GDM1 (cell line): ENCODE measurements at places on chromosomes 2 and 18.

- DNase-seq, result peak; percentile 63
Observed at GRCh38 chr2:102020596-102021170, 28.9 kb downstream of the IL1R2 start.

- peak; percentile 38 for DNase-seq
Observed at GRCh38 chr18:76349067-76349715, 145.9 kb downstream of the ZNF516 start.

DNA sequence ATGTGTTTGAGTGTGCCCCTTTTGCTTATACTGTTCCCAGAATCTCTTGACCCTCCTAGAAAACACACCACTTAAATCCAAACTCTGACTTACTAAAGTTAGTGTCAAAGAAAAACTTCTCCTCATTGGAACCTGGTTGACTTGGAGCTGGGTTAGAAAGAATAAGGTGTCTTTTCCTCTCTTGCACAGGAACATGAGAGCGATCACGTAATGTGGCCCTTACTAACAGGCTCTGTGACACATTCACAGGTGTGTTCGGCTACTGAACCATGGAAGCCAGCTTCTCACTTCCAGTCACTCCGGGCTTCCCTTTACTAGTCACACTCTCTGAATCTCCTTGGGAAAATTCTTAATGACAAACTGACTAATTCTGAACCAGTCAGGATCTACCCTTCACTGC, 5.4 kb upstream of the POU3F3 start:
- no peak for DNase-seq

DNA sequence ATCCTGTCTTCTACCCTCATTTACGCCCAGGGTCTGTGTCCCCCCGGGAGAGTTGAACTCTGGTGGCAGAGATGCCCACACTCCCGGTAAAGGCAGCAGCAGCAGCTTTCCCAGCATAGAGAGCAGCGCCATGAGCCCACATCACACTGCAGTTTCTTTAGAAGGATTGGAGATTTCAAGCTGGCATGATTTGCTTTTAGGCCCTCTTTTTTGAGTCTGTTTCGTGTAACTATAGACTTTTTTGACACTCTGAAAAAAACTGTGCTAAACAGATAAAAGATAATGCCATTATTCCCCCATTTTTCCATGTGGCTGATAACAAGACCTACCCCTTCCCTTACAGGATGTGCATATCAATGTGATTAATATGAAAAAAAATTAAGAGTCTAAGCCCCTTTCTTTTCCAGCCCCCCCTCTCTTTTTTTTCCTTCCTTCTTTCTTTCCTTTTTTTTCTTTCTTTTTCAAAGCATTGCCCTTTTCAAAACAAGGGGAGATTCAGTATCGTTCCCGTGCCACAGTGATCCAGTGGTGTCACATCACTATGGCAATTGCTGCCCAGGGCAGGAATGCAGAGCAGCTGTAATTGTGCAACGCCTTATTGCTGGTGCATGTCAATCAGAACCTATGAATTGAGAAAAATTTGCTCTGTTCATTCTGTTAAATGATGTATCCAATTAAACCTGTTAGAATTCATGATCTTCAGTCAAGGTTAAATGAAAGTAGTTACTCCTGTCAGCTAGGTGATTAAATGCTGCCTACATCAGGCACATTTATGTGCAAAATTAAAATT, 104.5 kb downstream of the CDCA7 start:
- no peak for DNase-seq

GRCh38 chr18:58464104-58464625, 164.7 kb downstream of the ALPK2 start:
- no peak for DNase-seq

GRCh38 chr18:61972389-61973264, 79.8 kb upstream of the RNF152 start:
- DNase-seq, result no peak

DNA sequence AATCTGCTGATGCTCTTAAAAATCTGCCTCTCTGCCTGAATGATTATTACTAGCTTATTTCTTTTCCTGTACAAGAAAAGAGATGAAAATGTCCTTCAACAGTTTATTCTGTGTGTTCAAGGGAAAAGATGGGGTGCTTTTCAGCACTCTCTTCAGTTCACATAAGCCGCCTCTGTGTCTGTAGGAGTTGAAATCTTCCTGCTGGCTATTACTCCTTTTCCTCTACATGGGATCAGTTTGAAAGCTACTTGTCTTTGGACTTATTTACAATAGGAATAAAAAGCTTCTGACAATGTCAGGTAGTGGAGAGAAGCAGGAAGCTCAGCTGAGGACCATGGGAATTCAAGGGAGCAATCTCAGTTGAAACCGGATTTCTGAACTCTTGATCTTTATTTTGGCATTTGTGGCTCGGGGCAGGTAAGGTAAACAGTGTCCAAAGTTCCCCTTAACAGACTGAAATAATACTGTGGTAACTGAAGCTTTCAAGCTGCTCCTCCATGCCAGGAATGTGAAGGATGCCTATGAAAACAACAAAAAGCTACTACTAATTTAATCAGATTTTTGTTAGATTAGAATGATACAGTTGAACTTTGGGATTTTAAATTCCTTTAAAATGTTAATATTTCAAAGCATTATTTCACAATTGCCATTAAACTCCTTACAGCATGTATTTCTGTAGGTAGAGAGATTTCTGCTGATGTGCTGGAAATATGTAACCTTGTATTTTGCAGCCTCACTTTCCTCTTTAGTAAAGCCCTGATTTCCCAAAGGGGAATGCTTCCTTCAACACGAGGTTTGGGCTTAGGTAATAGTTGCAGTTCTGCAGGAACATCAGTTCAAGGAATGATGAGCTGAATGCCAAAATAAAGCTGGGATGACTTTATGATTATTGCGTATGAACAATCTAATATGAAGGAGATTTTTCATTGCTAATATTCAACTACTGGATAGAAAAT, 43.6 kb downstream of the MAPRE2 start:
- DNase-seq, result no peak

DNA sequence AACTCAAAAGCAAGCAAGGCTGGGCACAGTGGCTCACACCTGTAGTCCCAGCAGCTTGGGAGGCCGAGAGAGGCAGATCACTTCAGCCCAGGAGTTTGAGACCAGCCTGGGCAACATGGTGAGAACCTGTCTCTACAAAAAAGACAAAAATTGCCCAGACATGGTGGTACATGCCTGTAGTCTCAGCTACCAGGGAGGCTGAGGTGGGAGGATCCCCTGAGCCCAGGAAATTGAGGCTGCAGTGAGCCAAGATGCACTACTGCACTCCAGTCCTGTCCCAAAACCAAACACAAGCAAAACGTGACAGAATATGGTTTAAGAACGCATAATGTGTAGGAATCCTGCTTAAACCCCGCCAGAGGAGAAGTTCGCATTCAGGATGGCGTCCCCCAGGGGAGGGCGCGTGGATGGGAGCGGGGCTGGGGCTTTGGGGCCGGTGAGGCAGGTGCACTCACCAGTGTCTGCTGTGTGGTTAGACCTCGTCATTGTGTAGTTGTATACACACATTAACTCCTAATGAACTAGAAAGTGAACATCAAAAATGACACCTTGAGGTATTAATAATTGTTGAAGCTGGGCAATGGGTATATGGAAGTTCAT, 5.4 kb downstream of the COLEC11 start:
- DNase-seq, result no peak

DNA sequence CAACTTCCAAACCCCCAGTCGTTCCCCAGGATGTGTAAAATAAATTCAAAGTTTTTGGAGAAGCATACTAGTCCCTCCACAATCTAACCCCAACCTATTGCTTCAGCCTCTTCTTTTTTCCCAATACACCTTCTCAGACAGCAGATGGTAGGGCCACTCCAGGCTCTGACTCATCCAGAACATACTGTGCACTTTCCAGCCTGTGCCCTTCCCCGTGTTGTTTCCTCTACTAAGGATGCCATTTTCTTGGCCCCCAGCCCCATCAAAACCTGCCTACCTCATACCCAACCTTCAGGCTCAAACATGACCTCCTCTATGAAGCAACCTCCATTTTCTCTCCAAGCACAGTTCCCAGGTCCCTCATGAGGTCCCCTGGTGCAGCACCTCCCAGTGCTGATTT, 669.3 kb downstream of the BCL11A start:
- no peak for DNase-seq

DNA sequence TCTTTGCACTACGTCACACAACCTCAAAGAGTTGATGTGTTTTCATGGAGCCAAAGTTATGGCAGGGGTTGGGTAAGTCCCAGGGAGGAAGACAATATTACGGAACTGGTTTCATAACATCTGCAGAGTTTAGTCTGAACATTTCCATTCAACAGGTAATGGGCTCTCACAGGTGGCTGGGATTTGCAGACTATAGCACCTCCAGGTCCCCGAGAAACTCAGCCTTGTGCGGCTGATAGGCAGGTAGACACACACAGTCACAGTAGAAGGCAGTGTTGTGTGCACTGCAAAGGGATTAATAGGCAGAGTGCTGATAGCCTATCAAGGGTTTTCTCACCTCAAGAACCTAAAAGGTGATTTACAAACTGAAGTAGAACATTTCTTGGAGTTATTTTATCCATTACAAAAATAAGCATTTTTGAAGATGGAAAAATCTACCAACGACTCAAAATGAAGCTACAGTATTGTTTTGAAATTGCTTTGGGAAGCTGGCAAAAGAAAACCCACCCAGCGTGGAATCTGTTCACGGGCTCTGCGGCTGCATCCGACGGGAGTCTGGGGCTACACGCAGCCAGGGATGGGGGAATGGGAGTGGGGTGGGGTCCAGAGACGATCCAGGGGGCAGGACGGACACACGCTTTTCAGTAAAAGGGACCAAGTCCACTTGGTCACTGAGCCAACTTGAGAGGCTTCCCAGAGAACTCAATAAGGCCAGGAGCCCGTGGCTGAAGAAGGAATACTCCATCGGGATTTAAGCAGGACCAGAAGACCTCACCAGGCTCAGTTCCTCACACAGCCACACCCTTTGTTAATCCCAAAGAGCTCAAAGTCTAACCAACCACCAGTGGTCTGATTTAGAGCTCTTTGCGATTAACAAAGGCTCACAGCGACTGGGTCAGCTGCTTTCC, 82.9 kb downstream of the CHRNA1 start:
- no peak for DNase-seq

GRCh38 chr18:40864846-40865245, 1090.2 kb upstream of the PIK3C3 start:
- no peak for DNase-seq

DNA sequence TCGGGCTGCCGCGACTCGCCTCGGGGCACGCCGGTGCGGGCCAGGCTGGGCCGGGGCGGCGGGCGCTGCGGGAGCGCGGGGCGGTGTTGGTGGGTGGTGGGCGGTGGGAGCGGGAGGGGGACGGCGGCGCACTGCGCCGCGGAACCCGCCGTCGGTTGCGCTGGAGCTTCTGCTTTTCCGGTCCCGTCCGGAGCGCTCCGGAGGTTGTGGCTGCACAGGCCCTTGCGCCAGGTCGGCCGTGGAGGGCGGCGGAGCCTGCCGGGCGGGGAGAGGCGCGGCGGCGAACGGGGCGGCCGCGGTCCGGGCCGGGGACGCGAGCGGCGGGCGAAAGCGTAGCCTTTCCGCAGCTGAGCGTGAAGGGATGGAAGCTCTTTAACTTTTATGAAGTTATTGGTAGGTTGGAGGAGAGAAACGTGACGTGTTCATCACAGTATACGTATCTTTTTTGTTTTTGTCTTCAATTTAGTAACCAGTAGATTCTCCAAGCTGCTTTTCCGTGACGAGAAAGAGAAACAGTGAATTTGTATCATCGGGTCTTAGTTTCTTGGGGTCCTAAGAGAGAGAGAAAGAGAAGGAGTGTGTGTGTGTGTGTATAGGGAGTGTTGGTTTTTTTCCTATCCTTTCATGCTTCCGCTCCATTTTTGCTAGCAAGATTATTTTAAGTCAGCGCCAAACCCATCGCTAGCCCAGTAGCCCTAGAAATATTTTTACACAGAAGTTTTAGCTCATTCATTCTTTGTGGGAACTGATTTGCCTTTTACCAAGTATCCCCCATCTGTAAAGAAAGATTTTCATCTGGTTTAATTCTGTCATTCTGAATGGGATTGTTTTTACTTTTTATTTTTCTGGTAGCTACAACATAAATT, 535 bp downstream of the ATG4B start:
- no peak for DNase-seq

DNA sequence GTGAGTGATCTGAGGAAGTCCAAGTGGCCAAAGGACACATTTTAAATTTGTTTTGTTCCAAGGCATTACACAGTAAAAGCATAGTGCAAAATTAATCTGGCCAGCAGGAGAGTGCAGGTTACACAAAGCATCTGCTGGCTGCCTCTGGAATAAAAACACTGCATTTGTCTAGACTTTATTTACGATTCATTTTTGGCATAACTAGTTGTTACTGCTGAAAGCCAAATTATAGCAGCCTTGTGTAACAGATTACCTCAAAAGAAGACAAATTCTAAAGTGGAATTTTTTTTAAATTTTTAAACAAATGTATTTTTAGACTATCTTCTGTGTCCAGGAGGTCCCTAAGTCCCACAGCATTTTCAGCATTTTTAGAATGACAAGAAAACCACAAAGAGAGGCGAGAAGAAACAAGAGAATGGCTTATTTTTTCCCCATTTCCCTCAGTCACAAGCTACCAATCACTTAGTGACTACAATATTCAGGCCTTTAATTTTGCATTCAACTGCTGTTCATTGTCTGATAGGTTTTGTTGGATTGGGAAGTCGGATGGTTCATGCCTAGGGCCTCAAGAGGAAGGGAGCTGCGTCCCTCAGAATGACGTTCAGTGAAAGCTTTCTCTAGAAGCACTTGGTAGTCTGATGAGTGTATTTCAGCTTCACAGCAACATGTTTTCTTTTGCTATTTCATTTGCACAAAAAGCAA, 46.0 kb downstream of the TMEFF2 start:
- no peak for DNase-seq

- no peak for DNase-seq
Observed at GRCh38 chr2:3208179-3208578, 169.4 kb downstream of the EIPR1 start.

GRCh38 chr2:1482981-1483380, 69.7 kb downstream of the TPO start:
- DNase-seq, result no peak

- no peak for DNase-seq
Observed at GRCh38 chr2:75513616-75514170, 47.0 kb downstream of the EVA1A start.

DNA sequence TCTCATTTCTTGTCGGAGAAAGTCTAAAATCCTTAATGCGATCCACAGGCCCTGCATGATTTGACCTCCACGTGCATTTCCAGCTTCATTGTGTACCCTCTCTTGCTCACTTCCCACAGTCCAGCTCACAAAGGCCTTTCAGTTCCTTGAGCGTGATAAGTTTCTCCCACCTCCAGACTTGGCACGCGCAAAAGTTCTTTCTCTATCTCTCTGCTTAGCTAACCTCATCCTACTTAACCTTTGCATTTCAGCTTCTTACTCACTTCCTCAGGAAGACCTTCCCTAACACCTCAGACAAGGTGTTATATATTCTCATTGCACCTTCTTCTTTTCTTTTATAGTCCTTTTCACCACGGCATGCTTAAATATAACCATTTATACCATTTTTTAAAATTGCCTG, 124.8 kb upstream of the XPO1 start:
- no peak for DNase-seq
